NCI-H187 (cell line): ENCODE measurements at places on chromosomes 12 and 14.

GRCh38 chr12:101855976-101856375 lies 21.4 kb upstream of the DRAM1 start:
- no peak for DNase-seq

DNA sequence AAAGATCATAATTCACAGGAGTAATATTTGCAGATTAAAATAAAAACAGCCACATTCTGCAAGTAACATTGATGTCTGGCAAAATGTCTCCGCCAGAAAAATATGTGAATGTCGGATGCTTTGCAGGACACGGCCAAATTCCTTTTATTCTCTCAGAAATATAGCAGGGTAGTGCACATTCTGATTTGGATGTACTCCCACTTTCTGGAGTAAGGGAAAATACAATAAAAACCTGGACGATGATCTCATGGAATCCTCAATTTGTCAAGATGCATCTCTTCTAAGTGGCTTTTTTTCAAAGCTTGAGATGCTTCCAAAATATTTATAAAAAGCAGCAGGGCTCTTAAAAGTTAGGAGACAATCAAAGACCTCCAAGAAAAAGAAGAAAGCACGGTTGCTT lies 133.3 kb downstream of the TBX5 start:
- DNase-seq: no peak

GRCh38 chr12:85369365-85370154 lies 89.5 kb downstream of the ALX1 start:
- DNase-seq: no peak

DNA sequence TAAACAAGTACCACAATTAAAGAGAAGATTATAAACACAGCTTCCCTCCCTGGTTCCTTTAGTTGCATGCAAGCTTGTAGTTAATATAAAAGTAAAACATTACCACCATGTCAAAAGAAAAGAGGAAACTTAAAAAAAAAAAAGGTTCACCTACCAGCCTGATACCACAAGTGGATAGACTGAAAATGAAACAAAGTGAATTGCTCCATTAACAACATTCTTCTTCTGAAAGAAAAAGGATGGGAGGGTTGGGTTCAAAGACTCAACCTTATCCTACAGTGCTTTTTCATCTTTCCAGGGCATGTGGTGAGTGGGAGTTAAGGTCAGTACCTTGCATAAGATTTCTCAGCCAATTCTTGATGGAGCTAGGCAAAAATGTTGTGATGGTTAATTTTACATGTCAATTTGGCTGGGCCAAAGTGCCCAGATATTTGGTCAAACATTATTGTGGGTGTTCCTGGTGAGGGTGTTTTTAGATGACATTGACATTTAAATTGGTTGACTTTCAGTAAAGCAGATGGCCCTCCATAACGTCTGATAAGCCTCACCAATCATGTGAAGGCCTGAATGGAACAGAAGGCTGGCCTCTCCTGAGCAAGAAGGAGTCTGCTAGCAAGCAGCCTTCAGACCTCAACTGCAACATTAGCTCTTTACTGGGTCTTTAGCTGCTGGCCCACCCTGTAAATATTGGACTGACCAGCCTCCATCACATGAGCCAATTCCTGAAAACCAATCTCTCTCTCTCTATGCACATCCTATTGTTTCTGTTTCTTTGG lies 28.8 kb downstream of the VCPKMT start:
- DNase-seq: no peak

GRCh38 chr14:70192915-70193314 lies 4.2 kb upstream of the SLC8A3 start:
- DNase-seq: no peak

DNA sequence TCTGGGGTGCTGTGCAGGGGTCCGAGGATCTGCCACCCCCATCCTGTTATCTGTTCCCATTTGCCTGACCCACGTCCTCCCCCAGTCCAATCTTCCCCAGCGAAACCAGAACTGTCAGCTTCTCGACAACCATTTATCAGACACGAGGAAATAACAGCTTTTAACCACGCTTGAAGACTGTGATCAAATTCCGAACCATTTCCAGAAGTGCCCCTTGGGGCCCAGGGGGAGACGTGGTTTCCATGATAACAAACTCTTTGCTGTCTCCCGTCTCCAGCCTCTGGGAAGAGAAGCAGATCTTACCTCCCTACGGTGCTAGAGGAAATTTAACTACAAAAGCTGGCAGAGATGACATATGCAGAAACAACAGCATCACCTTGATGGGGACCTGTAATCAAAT lies 35.1 kb upstream of the SRRM4 start:
- no peak for DNase-seq

GRCh38 chr12:127245009-127245408 lies 1022.0 kb upstream of the TMEM132C start:
- DNase-seq: no peak

DNA sequence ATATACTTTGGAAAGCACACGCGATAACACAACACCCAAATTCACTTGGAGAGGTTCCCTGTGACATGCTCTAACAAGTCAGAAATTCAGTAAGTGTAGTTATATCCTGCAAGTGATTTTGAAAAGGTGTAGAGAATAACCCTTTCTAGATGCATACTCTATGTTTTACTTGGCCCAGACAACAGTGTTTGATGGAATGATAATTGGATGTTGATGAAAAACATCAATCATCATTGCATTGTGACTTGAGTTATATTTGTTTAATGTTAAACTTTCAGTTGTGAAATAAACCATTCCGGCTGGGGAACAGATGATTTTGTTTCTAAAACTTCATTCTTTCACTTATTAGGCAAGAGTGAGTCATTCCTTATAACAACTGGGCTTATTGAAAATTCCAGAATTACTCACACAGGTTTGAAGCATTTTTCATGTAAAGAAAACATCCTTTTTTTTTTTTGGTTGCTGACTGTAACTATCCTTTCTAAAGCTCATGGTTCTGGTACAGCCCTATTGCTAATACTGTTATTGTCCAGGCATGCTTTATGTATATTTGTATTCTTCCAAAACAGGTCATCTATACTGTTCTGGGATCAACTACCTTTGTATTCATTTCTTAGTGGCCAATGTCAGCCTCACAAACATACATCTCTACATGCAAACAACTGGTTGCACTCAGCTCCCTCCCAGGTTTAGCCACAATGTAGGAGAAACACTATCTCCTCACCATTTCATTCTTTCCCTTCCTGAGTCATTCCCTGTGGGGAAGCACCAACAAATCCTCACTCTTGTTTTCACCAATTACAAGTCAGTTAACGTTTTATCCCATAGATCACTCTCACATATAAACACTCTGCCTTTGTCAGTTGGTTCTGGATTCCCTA lies 121.2 kb upstream of the LRIG3 start:
- DNase-seq: no peak

DNA sequence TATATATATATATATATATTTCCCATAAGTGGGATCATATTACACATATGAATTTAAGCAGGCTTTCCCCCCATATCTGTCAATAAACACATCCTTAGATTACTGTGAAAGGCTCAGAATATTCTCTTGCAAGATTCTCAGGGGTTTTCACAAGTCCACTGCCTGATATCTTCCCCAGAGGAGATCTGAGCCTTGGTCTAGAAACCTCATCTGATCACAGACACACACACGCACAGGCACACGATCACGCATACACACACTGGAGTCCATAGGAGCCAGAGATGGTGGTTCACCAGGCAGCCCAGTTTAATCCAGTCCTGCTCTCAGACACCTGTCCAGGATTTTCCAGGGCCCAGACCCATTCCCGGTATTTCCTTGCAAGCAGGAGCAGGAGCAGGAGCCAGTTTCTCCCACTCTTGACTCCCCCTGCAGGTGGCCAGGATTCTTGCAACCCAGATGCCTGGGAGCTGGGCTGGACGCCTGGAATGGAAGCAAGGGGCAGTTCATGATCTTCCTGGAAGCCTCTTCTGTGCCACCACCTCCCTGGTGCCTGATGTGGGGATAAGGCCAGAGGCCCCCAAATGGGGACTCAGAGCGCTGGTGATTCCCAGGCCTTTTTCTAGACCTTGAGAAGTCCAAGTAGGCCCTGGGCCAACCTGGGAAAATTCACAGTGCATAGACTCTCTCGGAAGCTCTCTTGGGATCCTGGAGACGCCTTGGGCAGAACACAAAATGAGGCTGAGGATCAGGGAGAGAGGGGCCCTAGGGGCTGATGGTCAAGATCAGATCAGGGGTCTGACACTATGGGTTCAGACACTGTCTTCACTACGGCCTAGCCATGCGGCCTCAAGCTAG lies 16.5 kb upstream of the KRT78 start:
- peak; percentile 55 for DNase-seq

GRCh38 chr12:130955238-130955816 lies 1.6 kb downstream of the ADGRD1 start:
- DNase-seq: no peak

DNA sequence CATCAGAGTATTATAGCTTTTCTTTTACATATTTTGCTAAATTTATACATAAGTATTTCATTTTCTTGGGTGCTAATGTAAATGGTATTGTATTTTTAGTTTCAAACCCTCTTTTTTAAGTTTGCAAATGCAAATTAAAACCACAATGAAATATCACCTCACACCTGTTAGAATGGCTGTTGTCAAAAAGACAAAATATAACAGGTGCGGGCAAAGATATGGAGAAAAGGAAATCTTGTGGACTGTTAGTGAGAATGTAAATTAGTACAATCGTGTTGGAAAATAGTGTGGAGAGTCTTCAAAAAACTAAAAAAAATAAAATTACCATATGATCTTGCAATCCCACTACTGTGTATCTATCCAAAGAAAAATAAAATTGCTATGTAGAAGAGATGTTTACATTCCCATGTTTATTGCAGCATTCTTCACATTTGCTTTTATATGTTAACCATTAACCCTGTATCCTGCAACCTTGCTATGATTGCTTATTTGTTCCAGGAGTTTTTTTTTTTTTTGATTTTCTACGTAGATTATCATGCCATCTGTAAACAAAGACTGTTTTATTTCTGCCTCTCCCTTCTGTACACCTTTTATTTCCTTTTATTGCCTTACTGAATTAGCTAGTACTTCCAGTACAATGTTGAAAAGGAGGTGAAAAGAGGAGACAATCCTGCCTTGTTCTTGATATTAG lies 405.4 kb upstream of the MIS18BP1 start:
- no peak for DNase-seq

- DNase-seq: no peak
Observed at GRCh38 chr12:42892702-42893551, 303.4 kb upstream of the PRICKLE1 start.

GRCh38 chr14:103026988-103027387 lies 30.4 kb downstream of the CDC42BPB start:
- no peak for DNase-seq

GRCh38 chr12:107304588-107305532 lies 211.5 kb upstream of the CRY1 start:
- DNase-seq: no peak

GRCh38 chr14:39219075-39219499 lies 14.6 kb upstream of the MIA2 start:
- no peak for DNase-seq

DNA sequence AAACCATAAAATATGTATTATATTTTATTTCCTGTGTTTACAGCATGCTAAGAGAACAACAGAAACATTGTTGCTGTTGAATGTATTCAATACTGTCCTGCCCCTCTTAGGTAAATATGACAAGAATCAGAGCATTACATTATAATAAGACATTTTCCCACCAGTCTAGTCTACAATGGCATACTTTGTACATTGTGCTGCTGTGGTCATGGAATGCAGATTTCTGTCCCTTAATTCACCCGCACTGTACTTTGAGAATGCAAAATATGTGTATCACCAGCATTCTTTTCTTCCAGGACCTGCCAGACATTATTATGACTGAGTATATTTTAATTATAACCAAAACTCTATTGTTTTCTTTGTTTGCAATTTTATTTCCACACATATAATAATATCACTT lies 16.5 kb upstream of the OR10AD1 start:
- DNase-seq: no peak

DNA sequence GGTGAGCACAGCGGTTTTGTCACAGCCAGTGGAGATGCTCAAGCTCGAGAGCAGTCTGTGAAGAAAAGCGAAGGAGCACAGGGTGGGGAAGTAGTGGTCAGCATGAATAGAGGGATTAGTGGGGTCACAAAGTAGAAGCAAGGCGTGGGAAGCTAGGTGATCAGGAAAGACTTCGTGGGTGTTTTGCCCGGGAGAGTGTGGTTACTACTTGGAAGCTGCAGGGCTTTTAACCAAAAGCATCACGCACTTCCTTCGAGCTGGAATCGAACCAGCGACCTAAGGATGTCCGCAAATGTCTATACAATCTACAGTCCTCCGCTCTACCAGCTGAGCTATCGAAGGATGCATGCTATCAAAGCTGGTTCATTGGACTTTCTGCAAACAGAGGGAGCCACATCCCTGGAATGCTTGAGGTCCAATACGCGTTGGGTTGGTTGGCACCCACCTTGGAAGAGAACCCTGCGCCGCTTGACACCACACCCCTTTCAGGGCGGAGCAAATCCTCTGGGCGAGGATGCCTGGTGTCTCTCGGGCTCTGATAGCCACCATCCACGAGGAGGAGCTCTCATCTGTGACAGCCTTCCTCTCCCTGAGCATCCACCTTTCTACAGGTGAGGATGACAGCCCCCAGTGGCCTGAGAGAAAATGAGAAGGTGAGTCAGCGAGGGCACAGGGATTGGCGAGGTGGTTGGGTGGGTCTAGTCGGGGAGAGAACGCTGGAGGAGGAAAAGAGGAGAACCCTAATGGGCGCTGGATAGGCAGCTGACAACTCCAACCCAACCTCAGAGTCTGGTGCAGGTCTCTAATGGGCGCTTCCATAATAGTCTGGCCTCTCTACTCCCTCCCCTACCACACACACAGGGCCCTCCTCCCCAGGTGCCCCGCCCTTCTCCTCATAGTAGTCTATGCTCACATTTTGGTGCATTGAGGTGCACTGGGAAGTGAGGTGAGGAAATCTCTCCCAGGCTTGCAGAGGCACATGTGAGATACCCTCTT lies 16.0 kb upstream of the OR6S1 start:
- no peak for DNase-seq

- peak; percentile 78 for DNase-seq
Observed at GRCh38 chr12:31728289-31728916, 418 bp downstream of the AMN1 start.

DNA sequence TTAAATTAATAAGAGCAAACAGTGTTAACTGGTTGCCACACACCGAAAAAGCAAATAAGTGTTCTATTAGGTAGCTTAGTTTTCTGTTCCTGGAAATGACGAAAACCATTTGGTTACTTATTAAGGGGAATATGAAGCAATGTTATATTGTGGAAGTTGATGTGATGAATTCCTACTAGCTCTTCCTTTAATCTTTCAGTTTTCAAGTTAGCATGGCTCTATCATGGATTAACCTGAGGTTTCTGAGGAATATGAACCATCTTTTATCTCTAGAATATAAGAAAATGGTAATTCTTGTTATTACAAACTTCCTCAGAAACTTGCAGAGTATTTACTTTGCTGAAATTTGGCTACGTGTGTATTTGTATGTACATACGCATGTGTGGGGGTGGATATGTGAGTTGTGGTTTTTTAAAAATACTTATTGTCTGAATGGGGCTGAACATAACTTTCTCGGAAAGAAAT lies 245.7 kb downstream of the KCNC2 start:
- DNase-seq: no peak

- DNase-seq: no peak
Observed at GRCh38 chr12:25550186-25550585, 2.9 kb downstream of the LMNTD1 start.

DNA sequence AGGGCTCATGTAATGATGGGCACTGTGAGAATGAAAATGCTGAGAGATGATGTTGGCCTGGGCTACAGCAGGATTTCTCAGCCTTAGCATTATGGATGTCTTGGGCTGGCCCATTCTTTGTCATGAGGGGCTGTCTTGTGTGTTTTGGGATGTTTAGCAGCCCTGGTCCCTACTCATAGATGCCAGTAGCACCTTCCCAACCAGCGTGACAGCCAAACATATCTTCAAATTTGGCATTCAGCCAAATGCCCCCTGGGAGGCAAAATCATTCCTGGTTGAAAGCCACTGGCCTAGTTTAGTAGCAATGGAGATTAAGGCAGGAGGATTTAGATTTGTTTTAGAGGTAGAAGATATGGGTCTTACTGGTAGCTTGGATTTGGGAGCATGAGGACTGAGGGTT lies 26.6 kb downstream of the UBE3B start:
- DNase-seq: no peak
